Nephron progenitor cell (in vitro differentiated cells): ENCODE measurements at places on chromosomes 6 and 20.
A peak's percentile ranks its signal among the peaks of the same experiment; 100 is the strongest.

DNA sequence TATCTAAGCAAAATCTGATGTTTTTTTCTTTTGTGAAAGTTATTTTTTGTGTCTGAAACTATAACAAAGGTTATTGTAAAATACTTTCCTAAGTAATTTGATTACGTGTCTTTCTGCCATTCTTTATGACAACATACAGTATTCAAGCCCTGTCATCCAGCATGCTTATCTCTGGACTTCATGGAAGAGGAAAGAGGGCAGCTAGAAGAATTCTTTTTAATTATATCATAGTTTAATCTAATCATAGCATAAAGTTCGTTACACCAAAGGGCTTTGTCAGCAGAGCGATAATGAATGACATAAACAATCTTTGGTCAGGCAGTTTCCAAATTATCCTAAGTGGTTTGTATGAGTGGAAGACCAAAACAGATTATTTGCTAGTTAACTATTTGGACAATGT is 3.5 kb downstream of the ENPP3 start:
- H3K36me3 ChIP-seq, result no peaks in the 10 kb centered on the region
- DNase-seq, result no peak
- no peak overlapping the region for H3K27ac ChIP-seq
- no peak overlapping the region for H3K4me3 ChIP-seq
- H3K4me1 ChIP-seq, result peaks cover 5% of the 10 kb centered on the region

DNA sequence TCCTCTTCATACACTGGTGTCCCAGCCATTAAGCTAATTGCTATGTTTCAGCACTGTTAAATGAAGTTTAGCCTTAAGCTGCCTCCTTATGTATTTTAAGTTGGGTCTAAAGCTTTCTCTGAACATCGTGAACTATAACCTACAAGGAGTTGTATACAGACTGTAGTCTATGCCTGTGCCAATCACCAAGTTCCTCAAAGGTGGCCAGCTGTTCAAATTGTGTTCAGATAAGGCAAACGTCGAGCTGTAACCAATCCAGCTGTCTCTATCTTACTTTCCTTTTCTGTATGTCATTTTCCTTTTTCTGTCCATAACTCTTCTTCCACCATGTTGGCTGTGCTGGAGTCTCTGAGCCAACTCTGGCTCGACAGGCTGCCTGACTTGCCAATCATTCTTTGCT is 199.6 kb downstream of the OGFRL1 start:
- no peak for DNase-seq
- H3K36me3 ChIP-seq, result no peaks in the 10 kb centered on the region
- no peaks in the 10 kb centered on the region for H3K27me3 ChIP-seq
- H3K4me3 ChIP-seq, result no peak overlapping the region
- H3K27ac ChIP-seq, result no peak overlapping the region
- no peaks in the 10 kb centered on the region for H3K4me1 ChIP-seq

GRCh38 chr20:14374196-14374595 is 36.8 kb upstream of the FLRT3 start:
- peaks cover under 1% of the 10 kb centered on the region for H3K36me3 ChIP-seq
- peak overlapping the region; percentile 48 for H3K27ac ChIP-seq
- H3K27me3 ChIP-seq, result no peaks in the 10 kb centered on the region
- DNase-seq, result no peak

GRCh38 chr6:106003268-106003987 is 82.7 kb upstream of the PRDM1 start:
- peaks cover 5% of the 10 kb centered on the region for H3K36me3 ChIP-seq
- DNase-seq, result no peak
- H3K4me1 ChIP-seq, result peaks cover 68% of the 10 kb centered on the region
- peak overlapping the region; percentile 13 for H3K27ac ChIP-seq
- no peak overlapping the region for H3K4me3 ChIP-seq
- H3K27me3 ChIP-seq, result peaks cover 3% of the 10 kb centered on the region

DNA sequence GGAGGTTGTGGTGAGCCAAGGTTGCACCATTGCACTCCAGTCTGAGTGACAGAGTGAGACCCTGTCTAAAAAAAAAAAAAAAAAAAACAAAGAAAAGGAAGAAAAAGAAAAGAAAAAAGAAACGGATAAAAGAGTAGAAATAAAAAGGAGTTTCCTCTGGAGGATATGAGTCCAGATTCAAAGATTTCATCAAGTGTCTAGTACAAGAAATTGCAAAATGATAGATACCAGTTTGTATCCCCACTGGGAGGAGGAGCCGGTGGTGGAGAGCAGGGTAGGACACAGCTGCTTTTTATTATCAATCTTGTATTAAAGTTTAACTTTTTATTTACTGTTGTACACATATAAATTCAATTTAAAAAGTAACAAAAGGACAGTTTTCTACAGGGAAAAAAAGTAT is 113.9 kb downstream of the BMP7 start:
- no peak overlapping the region for H3K4me3 ChIP-seq
- DNase-seq, result no peak
- H3K36me3 ChIP-seq, result peaks cover 5% of the 10 kb centered on the region

GRCh38 chr6:27139756-27140579 is 107.5 kb upstream of the PRSS16 start:
- H3K27ac ChIP-seq, result peak overlapping the region; percentile 99
- no peaks in the 10 kb centered on the region for H3K36me3 ChIP-seq
- peak overlapping the region; percentile 95 for H3K4me3 ChIP-seq
- DNase-seq, result peak; percentile 22
- peaks cover 56% of the 10 kb centered on the region for H3K4me1 ChIP-seq
- H3K27me3 ChIP-seq, result no peaks in the 10 kb centered on the region

- no peak overlapping the region for H3K4me3 ChIP-seq
- H3K27ac ChIP-seq, result peak overlapping the region; percentile 24
- H3K36me3 ChIP-seq, result no peaks in the 10 kb centered on the region
- DNase-seq, result no peak
Observed at GRCh38 chr20:13263451-13263850, 42.4 kb downstream of the ISM1 start.
